ENCODE measurements at places on chromosomes 4 and X. TPM values are rescaled to one million over a fixed set of nuclear protein-coding genes. Genes with fewer than 3 reads are reported as not detected.

DNA sequence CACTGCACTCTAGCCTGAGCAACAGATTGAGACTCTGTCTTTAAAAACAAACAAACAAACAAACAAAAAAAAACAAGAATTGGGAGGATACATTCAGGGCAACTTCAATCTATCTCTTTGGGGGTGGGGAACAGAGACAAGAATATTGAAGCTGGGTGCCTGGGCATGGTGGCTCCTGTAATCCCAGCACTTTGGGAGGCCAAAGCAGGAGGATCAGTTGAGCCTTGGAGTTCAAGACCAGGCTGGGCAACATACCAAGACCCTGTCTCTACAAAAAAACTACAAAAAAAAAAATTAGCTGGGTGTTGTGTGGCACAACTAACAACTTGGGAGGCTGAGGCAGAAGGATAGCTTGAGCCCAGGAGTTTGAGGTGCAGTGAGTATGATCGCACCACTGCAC is 1.2 kb downstream of the LETM1 start:
- H3K36me3 ChIP-seq = no peaks in the 10 kb centered on the region
- no peaks in the 10 kb centered on the region for H3K27me3 ChIP-seq
- no peak overlapping the region for H3K27ac ChIP-seq
- H3K4me3 ChIP-seq = peak overlapping the region; percentile 84

DNA sequence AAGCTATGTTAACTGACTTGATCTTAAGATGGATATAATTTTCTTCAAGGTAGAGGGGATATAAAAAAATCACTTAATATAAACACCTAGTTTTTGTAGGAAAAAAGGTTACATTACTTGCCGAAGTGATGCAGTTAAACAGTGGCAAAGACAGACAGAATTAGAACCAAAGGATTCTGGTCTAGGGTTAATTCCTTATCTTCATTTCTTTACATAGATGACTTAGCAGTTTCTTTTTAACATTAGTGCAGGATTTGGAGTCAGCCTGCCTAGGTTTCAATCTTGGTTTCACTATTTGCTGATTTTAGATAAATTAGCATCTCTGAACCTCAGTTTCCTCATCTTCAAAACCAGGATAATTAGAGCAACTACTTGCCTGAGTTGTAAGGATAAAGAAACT is 14.3 kb downstream of the ZAR1 start:
- no peak for DNase-seq
- H3K27ac ChIP-seq = no peak overlapping the region
- no peaks in the 10 kb centered on the region for H3K4me1 ChIP-seq
- H3K4me3 ChIP-seq = no peak overlapping the region
- H3K27me3 ChIP-seq = no peaks in the 10 kb centered on the region

DNA sequence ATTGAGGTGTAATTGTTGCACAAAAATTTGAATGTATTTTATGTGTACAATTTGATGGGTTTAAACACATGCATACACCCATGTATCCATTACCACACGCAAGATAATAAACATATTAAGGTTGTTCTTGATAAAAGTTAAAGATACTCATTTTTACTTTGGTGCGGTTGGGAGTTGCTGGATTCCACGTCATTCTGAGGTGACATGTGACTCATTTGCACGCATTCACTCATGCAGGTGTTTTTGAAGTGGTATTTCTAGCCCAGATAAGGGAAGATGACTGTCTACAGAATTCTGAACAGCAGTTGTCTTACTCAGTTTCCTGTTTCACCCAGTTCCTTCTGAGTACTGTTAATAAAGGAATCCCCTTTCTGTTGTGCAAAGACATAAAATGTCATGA is 142.0 kb downstream of the RTL3 start:
- H3K27ac ChIP-seq = no peak overlapping the region
- DNase-seq = no peak
- H3K4me3 ChIP-seq = no peak overlapping the region
- H3K27me3 ChIP-seq = no peaks in the 10 kb centered on the region
- H3K4me1 ChIP-seq = no peaks in the 10 kb centered on the region
- no peaks in the 10 kb centered on the region for H3K36me3 ChIP-seq

GRCh38 chr4:40576651-40577480 is 52.8 kb downstream of the RBM47 start:
- H3K36me3 ChIP-seq = no peaks in the 10 kb centered on the region
- no peaks in the 10 kb centered on the region for H3K27me3 ChIP-seq
- peak; percentile 38 for DNase-seq

DNA sequence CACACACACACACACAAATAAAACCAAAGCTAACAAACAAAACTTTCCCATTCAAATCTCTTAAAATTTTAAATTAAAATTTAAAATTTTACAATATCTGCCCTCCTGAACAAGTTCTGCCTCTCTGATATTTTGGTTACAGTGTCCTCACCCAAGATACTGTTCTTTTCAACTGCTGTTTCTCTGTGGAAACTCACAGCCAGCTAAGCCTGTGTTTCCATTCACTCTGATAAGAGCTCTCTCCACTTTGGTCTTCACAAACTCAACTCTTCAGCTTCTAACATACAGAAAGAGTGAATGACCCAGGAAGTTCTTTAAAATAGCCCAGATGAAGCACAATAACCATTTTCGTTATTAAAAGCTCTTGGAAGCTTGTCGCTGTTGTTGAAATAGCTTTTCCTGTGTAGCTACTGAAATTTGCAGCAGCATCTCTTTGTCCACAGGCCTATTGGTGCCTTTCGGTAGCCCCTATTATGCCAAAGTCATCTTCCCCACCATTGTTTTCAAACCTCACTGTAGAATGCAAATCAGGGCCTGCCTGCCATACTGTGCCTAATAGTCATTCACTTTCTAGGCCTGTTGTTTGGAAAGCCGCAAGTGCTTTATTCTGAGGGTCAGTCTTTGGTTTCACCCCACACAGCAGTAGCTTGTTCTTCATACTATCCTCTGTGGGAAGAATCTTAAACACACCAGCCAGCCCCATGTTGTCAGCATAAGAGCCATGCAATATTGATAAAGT is 19.4 kb downstream of the INPP4B start:
- H3K36me3 ChIP-seq = no peaks in the 10 kb centered on the region
- no peak for DNase-seq
- H3K4me3 ChIP-seq = no peak overlapping the region
- no peaks in the 10 kb centered on the region for H3K4me1 ChIP-seq
- H3K27me3 ChIP-seq = no peaks in the 10 kb centered on the region

GRCh38 chr4:85738721-85739120 is 263.8 kb downstream of the ARHGAP24 start:
- H3K27ac ChIP-seq = no peak overlapping the region
- H3K4me3 ChIP-seq = no peak overlapping the region
- H3K36me3 ChIP-seq = no peaks in the 10 kb centered on the region
- peaks cover 2% of the 10 kb centered on the region for H3K4me1 ChIP-seq

- H3K27me3 ChIP-seq = no peaks in the 10 kb centered on the region
- H3K4me3 ChIP-seq = no peak overlapping the region
- no peak overlapping the region for H3K27ac ChIP-seq
- no peak for DNase-seq
- H3K36me3 ChIP-seq = no peaks in the 10 kb centered on the region
- no peaks in the 10 kb centered on the region for H3K4me1 ChIP-seq
These were observed 22.2 kb downstream of the TMEM184C start for GRCh38 chr4:147639388-147639787.

DNA sequence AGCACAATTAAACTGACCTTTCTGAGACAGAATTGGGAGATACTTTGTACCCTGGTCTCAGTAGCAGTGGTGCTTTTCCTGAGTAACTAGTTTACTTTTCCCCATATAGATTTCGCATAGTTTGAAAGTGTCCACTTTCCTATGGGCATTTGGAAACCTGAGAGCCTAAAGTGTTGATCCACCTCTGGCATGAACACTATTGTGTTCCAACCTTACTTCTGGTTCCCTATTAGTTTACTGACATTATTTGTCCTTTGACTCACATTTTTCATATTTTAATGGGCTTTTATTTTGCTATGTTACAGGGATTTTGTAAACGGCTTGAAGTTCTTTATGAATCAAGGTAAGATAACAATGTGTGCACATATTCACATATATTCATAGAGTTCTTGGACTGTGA is 103.7 kb downstream of the CBLL2 start:
- H3K27me3 ChIP-seq = no peaks in the 10 kb centered on the region
- H3K4me1 ChIP-seq = no peaks in the 10 kb centered on the region
- no peak overlapping the region for H3K4me3 ChIP-seq
- H3K36me3 ChIP-seq = no peaks in the 10 kb centered on the region

GRCh38 chr4:15398001-15398400 is 29.8 kb upstream of the C1QTNF7 start:
- H3K4me1 ChIP-seq = peaks cover 13% of the 10 kb centered on the region
- no peak overlapping the region for H3K4me3 ChIP-seq
- no peaks in the 10 kb centered on the region for H3K36me3 ChIP-seq
- no peaks in the 10 kb centered on the region for H3K27me3 ChIP-seq
- DNase-seq = no peak

GRCh38 chrX:42022158-42022557 is 98.8 kb upstream of the CASK start:
- no peak for DNase-seq
- no peak overlapping the region for H3K27ac ChIP-seq
- no peaks in the 10 kb centered on the region for H3K4me1 ChIP-seq
- H3K4me3 ChIP-seq = no peak overlapping the region
- H3K27me3 ChIP-seq = no peaks in the 10 kb centered on the region

DNA sequence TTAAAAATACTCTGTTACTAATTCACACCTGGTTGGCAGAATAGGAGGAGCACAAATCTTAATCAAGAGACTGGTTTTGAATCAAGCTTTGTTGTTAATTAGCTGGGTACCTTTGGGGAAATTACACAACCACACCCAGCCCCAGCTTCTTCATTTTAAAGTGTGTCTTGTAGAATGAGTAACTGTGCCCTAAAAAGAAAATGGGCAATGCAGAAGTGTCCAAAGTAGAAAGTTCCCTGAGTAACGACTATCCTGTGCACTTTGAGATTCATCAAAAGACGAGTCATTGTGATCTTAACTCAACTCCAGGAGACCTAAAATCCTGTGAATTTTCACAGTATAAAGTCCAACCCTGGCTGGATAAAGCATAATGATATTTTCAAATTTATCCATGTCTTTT is 792.3 kb upstream of the HS3ST1 start:
- no peaks in the 10 kb centered on the region for H3K36me3 ChIP-seq
- no peaks in the 10 kb centered on the region for H3K27me3 ChIP-seq
- H3K4me3 ChIP-seq = no peak overlapping the region
- no peaks in the 10 kb centered on the region for H3K4me1 ChIP-seq
- DNase-seq = no peak

GRCh38 chrX:20965270-20966044 is 408.8 kb upstream of the CNKSR2 start:
- H3K36me3 ChIP-seq = no peaks in the 10 kb centered on the region
- no peaks in the 10 kb centered on the region for H3K27me3 ChIP-seq
- H3K27ac ChIP-seq = no peak overlapping the region
- no peaks in the 10 kb centered on the region for H3K4me1 ChIP-seq

DNA sequence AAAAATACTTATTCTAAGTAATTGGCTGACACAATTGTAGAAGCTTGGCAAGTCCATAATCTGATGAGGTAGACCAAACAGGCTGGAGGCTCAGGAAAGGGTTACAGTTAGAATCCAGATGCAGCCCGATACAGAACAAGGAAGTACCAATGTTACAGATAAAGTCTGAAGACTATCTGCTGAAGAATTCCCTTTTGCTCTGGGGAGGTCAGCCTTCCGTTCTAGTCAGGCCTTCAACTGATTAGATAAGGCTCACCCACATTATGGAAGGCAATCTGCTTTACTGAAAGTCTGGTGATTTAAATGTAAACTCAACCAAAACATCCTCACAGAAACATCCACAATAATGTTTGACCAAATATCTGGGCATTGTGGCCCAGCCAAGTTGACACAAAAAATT is 7.4 kb upstream of the DYNLT3 start:
- H3K36me3 ChIP-seq = no peaks in the 10 kb centered on the region
- no peak overlapping the region for H3K27ac ChIP-seq

DNA sequence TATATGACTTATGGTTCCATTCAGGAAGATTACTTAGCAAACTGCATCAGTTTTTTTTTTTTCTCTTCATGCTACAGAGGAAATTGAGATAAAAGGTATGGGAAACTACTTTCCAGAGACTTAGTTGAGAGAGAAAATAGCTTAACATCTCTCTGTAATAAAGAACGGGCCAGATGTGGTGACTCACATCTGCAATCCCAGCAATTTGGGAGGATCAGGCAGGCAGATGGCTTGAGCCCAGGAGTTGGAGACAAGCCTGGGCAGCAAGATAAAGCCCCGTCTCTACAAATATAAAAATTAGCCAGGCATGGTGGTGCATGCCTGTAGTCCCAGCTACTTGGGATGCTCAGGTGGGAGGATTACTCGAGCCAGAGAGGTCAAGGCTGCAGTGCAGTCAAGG is 271.2 kb upstream of the TENM3 start:
- no peaks in the 10 kb centered on the region for H3K4me1 ChIP-seq
- no peak overlapping the region for H3K27ac ChIP-seq
- no peak for DNase-seq
- H3K36me3 ChIP-seq = no peaks in the 10 kb centered on the region
- no peak overlapping the region for H3K4me3 ChIP-seq

DNA sequence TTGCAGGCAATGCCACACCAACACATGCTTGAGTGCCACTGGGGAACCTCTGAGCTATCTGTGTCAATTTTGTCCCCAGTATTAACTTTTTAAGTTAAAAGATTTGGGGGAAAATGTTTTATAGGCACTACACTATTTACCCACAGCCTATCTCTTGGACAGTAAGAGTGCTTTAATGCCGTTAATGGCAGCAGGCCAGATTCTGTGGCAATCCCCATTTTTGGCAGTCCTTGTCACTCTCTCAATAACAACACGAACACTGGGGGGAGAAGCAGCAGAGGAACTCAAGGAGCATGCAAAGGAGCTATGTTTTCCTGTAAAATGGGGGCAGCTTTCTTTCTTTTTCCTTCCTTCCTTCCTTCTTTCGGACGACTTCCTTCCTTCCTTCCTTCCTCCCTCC is 168.6 kb downstream of the NSUN7 start:
- no peak overlapping the region for H3K4me3 ChIP-seq
- no peak overlapping the region for H3K27ac ChIP-seq
- H3K27me3 ChIP-seq = no peaks in the 10 kb centered on the region
- DNase-seq = no peak

- DNase-seq = no peak
- H3K36me3 ChIP-seq = no peaks in the 10 kb centered on the region
- H3K4me1 ChIP-seq = no peaks in the 10 kb centered on the region
- H3K4me3 ChIP-seq = no peak overlapping the region
- H3K27ac ChIP-seq = no peak overlapping the region
These were observed 17.9 kb upstream of the FGG start for GRCh38 chr4:154630324-154630723.

DNA sequence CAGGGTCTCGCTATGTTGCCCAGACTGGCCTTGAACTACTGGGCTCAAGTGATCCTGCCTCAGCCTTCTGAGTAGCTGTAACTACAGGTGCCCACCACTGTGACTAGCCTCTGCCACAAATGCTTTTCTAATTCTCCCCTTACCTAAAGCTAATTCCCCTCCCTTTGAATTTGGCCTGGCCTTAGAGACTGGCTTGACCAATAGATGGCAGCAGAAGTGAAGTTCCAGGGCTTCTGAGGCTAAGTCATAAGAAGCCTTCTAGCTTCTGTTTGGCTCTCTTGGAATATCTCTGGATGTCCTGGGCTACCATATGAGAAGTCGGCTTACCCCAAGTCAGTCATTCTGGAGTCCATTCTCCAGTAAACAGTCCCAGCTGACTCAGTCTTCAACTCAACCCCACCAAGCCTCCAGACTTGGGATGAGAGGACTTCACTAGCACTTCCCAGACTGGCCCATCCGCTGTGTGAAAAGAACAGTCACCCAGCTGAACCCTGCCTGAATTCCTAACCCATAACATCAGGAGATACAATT is 61.0 kb downstream of the HPRT1 start:
- H3K27ac ChIP-seq = no peak overlapping the region
- no peaks in the 10 kb centered on the region for H3K36me3 ChIP-seq
- no peaks in the 10 kb centered on the region for H3K27me3 ChIP-seq

Gene PDGFRA
- polyA plus RNA-seq = 213 TPM

Gene TLR10
- 0.35 TPM for polyA plus RNA-seq

Gene ADGRA3
- 26.2 TPM for polyA plus RNA-seq

Gene AKAP4
- polyA plus RNA-seq = not detected

Gene RIPPLY1
- not detected for polyA plus RNA-seq

Gene ARHGEF6
- 13.6 TPM for polyA plus RNA-seq

Gene UGT2B15
- polyA plus RNA-seq = not detected

Gene C4orf51
- not detected for polyA plus RNA-seq
